ENCODE measurements at places on chromosomes 3 and 15. TPM values are rescaled to one million over a fixed set of nuclear protein-coding genes. Genes with fewer than 3 reads are reported as not detected.

The LYSMD4 gene
- total RNA-seq: 1.3 TPM

The GALNT15 gene
- 2.1 TPM for total RNA-seq

GRCh38 chr3:11250902-11251806, 21.0 kb upstream of the ATG7 start:
- DNase-seq: no peak

DNA sequence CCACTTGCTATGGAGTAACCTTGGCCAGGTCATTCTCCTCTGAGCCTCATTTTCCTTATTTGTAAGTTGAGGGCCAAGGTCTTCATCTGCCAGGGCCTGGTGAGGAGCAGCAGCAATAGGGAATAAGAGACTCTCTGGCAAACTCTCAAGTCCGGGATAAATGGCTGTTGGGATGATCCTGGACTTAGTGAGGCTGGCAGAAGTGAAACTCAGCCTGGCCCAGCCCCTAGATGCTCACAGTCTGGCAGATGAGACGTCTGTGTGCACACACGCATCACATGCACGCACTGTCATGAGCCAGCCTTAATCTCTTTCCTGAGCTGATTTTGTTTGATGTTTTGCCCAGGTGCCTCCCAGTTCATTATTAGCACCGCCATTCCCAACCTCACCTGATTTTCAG, 26.8 kb downstream of the SLC6A6 start:
- no peak for DNase-seq

DNA sequence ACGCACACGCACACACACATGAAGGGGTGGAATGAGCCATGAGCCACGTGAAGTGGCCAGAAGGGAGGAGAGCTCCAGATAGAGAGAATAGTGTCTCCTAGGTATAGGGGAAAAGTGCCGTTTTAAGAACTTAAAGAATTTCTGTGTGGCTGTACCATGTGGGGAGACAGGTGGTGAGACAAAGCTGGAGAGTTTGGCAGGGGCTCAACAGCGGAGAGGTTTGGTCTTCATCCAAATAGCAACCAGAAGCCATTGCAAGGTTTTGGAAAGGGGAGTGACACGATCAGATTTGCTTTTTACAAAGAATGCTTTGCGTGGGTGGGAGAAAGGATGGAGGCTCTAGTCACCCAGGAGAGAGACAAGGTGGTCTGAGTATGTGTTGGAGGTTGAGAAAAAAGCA, 146.0 kb downstream of the IL20RB start:
- no peak for DNase-seq

GRCh38 chr3:100155590-100155989, 41.3 kb upstream of the FILIP1L start:
- DNase-seq: no peak

- no peak for DNase-seq
Observed at GRCh38 chr3:196867155-196867506, 589 bp upstream of the SENP5 start.
